ENCODE measurements at places on chromosomes 2 and 18.

DNA sequence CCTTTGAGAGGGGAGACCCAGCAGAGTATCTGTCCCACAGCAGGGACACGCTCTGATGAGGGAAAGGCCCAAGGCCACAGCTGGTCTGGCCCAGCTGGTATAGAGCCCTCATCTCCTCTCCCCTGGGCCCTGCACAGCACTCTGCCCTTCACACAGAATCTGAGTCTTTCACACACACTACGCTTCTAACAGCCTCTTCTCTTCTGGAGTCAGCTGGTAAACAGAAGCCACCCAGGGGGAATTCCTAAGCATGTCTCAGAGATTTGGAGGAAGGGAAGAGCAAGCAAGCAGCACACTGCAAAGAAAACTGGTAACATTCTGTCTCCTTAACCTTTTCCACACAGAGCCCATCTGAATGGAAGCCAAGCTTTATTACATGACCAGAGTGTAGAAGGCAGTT is 121.1 kb upstream of the ACAA2 start:
- no peak for DNase-seq

GRCh38 chr2:62144689-62145477 is 51.0 kb upstream of the B3GNT2 start:
- no peak for DNase-seq

DNA sequence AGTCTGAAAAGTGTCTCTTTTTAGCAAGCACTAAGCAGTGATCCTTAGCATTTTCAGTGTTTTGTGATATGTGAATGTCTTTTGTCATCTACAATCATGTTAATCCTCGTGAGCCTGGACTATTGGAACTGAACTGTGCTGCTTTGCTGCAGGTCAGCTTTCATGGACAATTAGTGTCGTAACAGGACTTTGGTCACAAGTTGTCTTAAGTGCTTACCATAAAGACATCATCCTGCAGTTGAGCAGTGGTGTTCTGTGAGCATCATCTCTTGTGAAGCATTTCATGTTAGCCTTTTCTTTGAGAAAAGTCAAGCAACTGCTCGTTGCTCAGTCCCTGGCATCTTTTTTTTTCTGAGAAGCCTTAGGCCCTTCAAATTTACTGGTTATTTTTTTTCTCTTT is 135.9 kb downstream of the ZNF407 start:
- no peak for DNase-seq

- DNase-seq: no peak
Measured at GRCh38 chr2:84041506-84041905, 417.6 kb downstream of the SUCLG1 start.

- no peak for DNase-seq
Measured at GRCh38 chr2:199772035-199772976, 78.7 kb downstream of the FTCDNL1 start.

- DNase-seq: no peak
Measured at GRCh38 chr2:42895791-42896135, 103.4 kb upstream of the HAAO start.

- peak; percentile 63 for DNase-seq
Measured at GRCh38 chr2:197028230-197028629, 101.7 kb upstream of the PGAP1 start.

Measured in HFF-Myc (cell line).